ENCODE measurements at places on chromosomes 1 and 21.
A peak's percentile ranks its signal among the peaks of the same experiment; 100 is the strongest.

GRCh38 chr1:21955058-21955457 lies 17.9 kb upstream of the HSPG2 start:
- no peak for DNase-seq

DNA sequence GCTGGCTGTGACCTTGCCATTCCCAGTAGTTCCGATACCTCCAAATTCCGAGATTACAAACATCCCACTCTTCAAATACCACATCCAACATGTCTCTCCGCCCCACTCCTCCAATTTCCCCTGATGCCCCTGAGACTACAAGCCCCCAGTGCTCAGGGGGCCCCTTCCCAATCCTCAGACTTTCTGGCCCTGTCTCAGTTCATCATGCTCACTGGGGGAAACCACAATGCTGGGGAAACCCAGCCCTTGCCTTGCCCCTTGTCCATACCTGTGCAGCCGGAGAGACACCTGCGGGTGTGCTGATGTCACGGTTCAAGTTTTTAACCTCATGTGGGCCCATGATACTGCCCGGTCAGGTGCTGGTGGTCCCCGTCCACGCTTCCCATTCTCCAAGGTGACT lies 226.6 kb downstream of the CAMTA1 start:
- DNase-seq, result no peak

DNA sequence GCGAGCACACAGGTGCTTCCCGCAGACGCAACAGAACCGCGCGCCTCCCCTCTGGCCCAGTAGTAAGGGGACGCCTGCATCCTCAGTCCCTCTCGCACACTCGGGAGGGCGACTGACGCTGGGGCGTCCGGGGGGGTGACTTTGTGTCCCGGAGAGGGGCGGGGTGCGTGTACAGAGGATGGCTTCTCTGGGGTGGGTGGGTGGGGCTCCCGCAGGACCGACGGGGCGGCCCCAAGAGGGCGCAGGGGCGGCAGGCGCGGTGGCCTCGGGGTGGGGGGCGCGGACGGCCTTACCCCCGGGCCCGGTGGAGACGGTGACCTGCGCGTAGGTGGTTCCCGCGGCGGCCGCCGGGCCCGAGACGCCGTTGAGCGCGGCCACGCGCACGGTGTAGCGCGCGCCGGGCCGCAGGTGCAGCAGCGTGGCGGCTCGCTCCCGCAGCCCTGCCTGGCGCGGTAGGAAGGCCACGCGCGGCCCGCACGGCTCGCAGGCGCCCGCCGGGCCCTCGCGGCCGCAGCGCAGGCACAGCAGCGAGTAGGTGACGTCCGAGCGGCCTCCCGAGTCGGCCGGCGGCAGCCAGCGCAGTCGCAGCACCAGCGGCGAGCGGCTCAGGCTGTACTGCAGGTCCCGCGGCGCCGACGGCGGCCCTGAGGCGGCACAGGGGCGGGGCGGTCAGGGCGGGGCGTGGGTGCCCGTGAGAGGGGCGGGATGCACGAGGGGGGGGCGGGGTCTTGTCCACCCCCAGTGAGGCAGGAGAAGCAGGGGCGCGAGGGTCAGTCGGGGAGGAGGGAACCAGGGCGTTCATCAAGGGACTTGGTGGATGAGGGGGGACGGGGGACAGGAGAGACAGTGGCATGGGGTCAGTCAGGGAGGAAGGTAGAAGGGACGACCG lies 12.1 kb downstream of the EPHA10 start:
- peak; percentile 36 for DNase-seq

DNA sequence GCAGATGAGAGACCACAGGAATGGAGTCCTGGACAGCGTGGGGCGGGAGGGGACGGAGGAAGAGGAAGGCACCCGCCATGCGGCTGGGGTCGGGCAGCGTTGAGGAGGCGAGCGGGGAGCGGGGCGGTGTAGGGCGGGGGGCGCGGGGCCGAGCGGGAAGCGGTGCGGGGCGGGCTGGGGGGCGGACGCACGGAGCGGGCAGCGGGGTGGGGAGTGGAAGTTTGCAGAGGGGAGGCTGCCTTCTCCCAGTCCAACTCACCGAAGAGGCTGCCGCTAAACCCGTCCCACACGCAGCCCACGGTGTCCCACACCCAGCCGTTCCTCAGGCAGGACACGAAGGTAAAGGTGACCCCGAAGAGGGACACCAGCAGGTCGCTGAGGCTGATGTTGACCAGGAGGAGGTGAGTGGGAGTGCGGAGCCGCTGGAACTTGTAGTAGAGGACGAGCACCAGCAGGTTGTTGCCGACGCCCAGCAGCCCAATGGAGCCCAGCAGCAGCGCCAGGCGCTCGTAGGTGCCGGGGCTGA lies 483 bp downstream of the CHML start:
- peak; percentile 63 for DNase-seq

DNA sequence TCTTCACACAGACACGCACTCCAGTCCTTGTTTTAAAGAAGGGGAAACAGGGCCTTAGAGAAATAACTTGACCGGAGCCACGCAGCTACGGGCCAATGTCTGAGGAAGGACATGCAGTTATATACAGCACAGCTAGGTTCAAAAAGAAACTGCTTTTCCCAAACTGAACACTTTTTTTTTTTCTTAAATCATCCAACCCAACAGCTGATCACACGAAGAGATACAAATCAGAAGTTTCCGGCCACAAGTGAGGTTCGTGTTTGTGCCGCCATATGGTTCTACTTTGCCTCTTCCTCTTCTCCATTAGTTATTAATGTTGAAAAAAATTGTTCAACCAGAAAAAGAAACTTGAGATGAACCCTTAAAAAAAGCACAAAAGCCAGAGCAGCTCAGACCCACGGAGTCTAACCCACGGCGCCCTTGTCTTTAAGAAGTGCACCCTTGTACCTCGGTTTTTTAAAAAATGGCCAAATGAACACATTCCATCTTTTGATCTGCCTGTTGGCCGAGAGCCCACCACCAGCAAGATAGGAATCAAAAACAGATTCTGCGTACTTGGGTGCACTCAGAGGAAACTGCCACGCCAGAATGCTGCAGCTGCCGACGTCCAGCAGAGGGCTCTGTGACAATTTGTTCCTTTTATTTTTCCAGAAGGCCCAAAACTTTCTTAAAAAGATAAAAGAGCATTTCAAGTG lies 78.9 kb downstream of the SLC66A1 start:
- DNase-seq, result peak; percentile 87

DNA sequence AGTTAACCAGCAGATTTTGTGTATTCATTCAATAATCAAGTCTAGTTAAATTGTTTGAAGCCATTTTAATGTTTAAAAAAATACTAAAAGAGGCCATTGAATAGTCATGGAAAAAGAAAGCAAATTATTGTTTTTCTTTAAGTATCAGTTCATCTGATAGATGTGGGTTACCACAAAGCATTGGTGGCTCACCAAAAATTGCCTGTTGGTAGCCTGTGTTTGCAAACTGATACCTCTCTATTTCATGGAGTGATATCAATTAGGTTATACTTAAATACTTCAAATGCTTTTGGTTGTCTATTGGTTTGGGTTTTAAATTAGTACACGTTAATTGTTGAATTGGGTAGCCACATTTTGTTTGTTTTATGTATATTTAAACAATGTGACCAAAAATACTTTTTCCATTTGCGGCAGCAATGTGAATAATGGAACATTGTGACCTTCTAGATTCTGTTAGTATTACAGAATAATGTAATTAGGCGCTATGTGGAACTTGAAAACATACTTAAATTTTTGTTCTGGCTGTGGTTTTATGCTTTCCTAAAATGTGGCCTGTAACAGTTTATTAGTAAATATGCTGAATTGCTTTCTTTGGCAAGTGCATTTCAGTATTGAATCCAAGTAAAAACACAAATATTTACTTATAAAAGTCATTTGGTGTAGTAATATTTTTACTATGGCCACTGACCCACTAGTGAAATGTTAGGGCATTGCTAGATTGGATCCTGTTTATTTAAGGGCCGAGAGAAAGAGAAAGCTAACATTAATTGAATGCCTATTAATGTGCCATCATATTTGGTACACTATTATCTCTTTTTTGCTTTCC lies 37.1 kb upstream of the NBL1 start:
- DNase-seq, result no peak

DNA sequence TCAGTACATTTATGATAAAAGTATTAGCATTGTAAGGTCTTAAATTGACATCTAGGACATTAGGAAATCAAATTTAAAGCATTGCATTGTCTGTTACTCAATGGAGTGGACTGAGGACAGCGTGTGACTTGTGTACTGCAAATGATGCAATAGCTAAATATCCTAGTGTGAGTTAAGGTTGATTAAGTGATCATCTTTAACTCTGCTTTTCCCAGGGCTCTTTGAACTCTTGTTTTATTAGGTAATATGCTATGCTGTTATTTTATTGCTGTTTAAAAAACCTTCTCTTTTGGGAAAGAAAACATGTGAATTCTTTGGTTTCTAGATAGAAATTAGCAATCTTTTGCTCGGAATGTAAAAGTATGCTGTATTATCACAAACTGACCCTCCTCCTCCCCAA lies 38.6 kb downstream of the NFIA start:
- no peak for DNase-seq

GRCh38 chr1:85555867-85556573 lies 24.5 kb upstream of the CCN1 start:
- no peak for DNase-seq

DNA sequence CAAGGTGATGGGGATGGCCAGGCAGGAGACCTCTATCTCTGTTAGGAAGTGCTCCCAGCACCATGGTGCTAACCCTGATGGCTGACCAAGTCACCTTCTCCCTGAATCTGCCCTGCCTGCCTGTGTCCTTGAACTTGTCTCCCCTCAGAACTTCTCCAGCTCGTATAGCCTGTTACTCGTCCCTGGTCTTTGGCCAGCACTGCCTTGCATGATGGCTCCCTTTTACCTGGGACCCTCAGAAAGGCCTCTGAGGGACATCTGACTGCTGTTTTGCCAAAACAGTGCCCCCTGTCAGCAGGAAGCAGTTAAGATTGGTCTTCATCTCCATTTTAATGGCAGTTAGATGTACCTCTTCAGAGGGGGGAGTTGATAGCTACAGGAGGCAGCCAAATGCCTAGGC lies 148.3 kb downstream of the RHOU start:
- no peak for DNase-seq

- peak; percentile 72 for DNase-seq
Measured at GRCh38 chr1:185813401-185813979, 79.3 kb downstream of the HMCN1 start.

- no peak for DNase-seq
Measured at GRCh38 chr21:33219954-33220353, 9.8 kb upstream of the IFNAR2 start.

- no peak for DNase-seq
Measured at GRCh38 chr1:173768827-173769226, 54.0 kb downstream of the KLHL20 start.

DNA sequence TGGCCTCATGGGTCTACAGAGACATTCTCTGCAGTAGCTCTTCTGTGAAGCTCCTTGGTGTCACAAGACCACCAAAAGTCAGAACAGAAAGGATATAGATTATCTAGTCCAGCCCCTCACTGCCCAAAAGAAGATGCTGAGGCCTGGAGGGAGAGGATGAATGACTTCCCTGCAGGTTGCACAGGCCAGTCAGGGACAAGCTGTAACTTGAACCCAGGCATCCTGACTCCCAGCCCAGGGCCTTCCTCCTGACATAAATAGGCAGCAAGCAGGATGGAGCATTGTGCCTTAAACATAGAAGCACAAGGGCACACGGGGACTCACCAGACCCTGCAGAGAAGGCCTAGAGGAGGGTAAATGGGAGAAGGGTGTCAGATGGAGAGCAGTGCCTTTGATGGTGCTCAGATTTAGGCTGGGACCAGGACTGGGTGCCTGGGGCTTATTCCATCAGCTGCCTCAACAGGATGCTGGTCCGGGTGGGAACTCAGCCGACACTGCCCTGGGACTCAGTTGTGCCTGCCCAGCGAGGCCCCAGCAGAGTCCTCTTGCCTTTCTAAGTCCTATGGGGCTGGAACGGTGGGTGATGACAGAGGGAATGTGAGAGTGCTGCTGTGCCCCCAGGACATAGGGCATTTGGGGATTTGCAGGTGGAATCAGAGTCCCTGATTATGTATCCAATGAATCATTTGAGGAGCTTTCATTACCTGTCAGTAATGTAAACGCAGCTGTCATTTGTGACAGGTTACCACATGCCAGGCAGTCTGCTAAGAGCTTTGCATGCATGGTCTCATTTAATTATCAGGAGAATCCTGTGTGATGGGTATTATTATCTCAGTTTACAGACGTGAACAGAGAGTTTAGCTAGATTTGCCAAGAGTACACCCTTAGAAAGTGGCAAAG lies 13.2 kb downstream of the S100A7A start:
- DNase-seq, result peak; percentile 90

DNA sequence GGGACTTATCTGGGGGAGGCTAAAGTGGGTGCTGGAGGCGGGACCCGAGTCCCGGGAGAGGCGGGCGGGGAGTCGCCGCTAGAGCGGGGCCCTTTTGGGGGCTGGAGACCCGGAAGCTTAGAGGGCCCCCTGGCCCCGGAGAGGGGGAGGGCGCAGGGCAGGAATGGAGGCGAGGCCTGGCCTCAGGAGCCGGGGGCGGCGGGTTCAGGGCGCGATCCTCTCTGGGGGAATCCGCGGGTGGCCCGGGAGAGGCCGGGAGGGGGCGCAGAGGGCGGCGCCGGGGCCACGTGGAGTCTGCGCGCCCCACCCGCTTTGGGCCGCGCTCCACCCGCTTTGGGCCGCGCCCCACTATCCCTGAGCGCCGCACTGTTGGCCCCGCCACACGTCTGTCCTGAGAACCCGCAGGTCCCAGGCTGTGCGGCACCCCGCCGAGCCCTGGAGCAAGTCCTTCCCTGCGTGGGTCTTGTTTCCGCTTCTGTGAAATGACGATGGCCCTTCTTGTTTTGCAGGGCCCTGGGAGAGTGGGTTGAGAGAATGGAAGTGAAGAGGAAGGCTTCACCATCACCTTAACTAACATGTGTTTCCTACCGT lies 84.4 kb downstream of the NKAIN1 start:
- DNase-seq, result peak; percentile 74

- no peak for DNase-seq
Measured at GRCh38 chr1:29062157-29062942, 61.4 kb downstream of the TMEM200B start.

DNA sequence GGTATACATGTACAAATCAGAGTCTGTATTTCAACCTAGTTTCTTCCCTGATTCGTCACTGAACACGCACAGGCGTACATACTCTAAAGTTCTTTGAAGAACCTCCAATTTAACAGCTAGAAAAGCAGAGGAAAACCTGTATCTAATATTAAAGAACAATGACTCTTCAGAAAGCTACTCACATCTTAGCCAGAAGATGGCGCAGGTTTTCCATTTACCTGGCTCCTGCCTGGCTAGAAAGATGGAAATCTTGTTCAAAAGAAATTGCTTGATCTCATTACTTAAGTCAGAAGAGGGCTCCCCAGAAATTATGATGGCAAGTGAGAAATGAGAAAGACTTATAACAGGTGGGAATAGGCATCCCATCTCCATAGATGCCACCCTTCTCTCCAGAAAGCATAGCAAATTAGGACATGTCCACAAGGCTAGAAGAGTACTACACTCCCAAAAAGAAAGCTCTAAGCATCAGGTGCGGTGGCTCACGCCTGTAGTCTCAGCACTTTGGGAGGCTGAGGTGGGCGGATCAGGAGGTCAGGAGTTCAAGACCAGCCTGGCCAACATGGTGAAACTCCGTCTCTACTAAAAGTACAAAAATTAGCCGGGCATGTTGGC lies 19.0 kb upstream of the L1TD1 start:
- DNase-seq, result peak; percentile 85

- peak; percentile 65 for DNase-seq
Measured at GRCh38 chr1:168136709-168137514, at the start of gene GPR161. Gene GPR161, minus strand, starts transcription at chr1:168136930. Its CDS starts 32,080 bp downstream, at chr1:168104850.

All from NCI-H2171 treated with DMSO at 0.1 percent for 48 hours (cell line).